Effector CD8-positive, alpha-beta T cell (primary cell): ENCODE measurements at places on chromosomes 6 and 20.

DNA sequence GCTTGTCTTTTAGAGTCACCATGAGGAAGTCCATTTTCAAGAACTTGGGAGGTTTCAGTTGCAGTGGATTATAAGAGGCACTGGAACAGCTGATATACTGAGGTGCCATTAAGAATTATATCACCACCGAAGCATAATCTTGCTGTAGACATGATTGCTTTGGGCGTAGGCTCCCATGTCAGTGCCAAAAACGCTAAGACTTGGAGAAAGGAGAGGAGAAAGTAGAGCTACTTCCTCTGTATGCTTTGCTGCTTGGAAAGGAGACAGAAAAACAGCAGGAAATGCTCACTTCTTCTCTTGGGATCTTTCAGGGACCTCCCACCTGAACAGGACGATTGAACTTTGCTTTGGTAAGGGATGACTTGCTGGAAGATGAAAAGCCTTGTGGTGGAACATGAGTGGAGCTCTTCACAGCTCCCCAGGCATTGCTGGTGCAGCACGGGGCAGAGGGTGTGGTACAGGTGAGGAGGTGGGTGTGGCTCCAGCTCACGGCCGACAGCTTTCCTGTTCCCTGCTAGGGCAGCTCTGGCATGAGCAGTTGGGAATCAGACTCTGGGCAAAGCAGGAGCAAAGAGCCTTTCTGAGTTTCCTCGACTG lies 190.4 kb upstream of the JAG1 start:
- no peak for DNase-seq

DNA sequence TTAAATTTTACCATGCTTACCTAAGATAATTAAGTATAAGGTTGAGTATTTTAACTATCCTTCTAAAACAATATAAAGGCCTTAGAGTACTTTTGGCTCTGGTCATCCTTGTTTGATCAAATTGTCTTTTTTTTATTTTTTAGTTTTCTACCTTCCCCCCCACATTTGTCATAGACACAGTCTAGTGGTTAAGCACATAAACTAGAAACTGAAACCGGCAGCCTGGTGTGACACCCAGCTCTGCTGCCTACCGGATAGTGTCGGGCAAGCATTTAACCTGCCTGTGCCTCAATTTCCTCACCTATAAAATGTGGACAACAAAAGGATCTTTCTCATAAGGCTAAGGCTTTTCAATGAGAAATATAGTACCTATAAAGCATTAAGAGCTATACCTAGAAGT lies 21.6 kb upstream of the TULP4 start:
- DNase-seq: no peak

- no peak for DNase-seq
These were observed 37.9 kb downstream of the SPATA2 start for GRCh38 chr20:49877386-49877921.

- no peak for DNase-seq
These were observed 122.0 kb upstream of the ARID1B start for GRCh38 chr6:156654919-156655918.

- no peak for DNase-seq
These were observed 67.4 kb upstream of the LOC128125822 start for GRCh38 chr6:63504777-63505384.

GRCh38 chr6:151060096-151060765 lies 179.5 kb upstream of the AKAP12 start:
- DNase-seq: no peak

GRCh38 chr20:21826976-21827375 lies 121.5 kb downstream of the PAX1 start:
- no peak for DNase-seq

GRCh38 chr6:78623554-78623953 lies 243.8 kb upstream of the IRAK1BP1 start:
- DNase-seq: no peak

DNA sequence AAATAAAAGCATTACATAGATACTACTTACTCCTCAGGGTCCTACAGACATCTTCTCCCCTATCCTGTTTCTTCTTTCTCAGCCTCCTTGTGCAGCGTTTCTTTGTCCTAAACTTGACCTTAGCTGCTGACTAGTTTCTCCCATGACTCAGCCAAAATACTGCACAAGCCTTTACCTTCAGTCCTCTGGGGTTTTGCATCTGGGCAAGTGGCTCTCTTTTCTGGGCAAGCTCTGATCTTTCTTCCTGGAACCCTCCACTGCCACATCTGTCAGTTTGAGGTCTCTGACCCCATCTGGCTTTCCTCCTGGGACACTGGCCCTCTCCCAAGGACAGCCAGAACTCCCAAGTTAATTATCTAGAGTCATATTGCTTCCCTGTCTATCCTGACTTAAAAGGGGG lies 838.4 kb downstream of the DHX35 start:
- no peak for DNase-seq

GRCh38 chr6:130865793-130866192 lies 38.6 kb downstream of the SMLR1 start:
- no peak for DNase-seq

DNA sequence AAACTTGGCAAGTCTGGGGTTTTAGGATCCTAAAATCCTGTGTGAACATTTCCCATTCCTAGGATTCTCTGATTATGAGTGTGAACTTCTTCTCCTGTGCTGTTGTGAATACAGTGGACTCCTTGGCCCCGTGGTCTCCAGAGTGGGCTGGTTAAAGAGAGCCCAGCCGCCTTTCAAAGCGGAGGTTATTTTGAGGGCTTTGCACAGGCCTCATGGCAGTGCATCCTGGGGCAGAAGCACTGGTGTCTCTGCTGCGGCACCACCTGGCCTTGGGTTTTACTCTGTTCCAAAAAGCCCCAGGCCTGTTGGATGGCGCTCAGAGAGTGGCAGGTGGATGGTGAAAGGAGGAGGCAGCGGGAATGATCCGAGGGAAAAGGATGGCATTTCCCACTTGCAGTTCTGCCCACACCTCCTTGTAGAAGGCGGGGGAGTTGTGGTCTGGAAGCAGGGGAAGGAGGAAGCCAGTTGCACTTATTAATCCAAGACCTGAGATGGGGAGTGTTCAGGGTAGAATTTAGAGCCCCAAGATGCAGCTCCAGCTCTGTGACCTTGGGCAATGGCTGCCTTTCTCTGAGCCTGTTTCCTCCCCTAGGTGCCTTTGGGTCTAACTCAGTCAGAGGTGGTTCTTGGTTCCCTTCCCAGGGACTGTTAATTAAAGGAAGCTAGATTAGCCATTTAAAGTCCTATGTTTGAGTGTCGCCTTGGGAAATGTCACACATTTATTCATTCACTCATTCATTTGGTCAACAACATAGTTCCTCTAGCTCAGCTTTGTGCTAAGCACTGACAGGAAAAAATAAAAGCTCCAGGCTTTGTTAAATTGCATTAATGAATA lies 22.4 kb downstream of the MMP24 start:
- no peak for DNase-seq

DNA sequence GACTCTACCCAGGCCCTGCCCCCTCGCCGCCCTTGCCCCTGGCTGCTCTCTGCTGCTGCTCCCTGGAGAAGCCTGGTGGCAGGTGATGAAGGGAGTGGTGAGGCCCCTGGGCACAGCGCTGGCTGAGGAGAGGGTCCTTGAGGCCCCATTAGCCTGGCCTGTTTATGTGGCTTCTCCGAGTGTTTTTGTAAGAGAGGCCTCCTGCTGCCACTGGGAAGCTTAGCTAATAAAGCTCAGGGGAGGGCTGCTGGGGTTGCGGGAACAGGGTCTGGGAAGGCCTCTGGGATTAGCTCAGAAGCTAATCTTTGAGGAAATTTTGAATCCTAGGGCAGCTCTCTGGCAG lies 15.5 kb downstream of the EBF4 start:
- no peak for DNase-seq

DNA sequence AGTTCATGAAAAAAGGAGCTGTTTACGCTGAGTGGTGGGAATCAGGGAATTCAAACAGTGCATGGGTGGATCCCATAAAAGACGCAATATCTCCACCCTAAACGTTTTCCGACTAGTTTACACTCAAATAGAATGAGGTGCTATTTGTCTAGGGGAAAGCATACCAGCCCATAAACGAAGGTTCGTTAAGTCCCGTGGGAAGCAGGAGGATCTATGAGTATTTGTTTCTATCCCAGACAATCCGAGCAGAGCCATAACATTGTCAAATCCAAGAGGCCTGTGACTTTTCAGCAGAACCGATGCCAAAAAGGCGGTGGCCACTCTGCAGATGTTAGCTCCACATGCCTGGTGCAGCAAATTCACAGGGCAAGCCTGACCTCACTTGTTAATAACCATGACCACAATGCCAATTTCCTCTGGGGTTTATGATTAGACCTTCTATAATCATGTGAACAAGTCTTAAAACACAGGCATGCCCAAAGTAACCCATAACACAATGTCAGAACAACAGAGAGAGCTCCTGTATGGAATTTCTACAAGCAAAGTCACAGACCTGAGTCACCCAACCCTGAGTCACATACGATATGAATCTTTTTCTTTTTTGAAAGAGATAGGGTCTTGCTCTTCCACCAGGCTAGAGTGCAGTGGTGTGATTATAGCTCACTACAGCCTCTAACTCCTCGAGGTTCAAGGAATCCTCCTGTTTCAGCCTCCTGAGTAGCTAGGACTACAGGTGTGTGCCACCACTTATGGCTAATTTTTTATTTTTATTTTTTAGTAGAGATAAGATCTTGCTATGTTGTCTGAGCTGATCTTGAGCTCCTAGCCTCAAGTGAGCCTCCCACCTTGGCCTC lies 123.3 kb downstream of the KIF13A start:
- no peak for DNase-seq

- no peak for DNase-seq
These were observed 138.3 kb downstream of the FLRT3 start for GRCh38 chr20:14199111-14199510.

GRCh38 chr20:63635431-63636141 lies 8.7 kb upstream of the GMEB2 start:
- peak; percentile 49 for DNase-seq

DNA sequence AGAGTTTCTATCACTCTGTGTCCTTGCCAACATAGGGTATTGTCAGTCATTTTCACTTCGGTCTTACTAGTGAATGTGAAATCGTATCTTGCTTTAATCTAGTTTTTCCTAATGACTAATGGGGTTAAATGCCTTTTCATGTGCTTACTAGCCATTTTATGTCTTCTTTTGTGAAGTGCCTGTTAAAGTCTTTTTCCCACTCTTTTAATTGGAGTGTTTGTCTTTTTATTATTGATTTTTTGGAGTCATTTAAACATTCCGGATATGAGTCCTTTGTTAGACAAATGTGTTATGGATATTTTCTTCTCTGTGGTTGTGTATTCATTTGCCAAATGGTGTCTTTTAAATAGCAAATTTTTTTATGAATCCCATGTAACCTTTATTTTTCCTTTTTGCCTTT lies 194.6 kb downstream of the CDH26 start:
- no peak for DNase-seq

DNA sequence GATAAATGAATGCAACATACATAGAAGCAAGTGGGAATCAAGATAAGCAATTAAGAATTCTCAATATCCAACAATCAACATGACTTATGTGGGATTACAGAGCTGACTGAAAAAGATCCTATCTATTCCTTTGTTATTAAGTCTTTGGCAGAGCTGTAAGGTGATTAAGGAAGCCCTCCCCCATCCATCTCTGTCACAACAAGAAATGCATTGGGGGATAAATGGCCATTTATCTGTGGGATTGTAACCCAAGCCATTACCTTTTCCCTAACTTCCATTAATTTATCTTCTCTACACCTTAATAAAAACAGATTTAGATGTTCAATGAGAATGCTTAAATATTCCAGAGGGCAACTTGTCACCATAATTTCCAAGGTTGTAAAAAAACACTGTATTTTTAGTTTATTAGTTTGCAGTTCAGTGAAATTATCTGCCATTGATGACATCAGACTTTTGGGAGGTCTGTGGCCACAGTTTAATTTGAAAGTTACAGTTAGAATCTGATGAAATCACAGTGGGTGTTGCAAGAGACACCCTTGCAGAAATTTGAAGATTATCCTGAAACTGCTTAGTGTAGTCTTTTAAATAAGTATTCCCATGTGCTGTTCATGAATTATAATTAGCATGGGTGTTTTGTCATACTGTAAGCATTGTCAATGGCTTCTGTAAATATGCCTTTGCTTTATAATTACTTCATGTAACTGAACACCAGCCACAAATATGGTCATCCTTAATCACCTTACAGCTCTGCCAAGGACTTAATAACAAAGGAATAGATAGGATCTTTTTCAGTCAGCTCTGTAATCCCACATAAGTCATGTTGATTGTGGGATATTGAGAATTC lies 49.4 kb upstream of the FYN start:
- DNase-seq: no peak
